NCI-H1417 treated with DMSO at 0.1 percent for 48 hours (cell line): ENCODE measurements at places on chromosomes 11 and 22.
A peak's percentile ranks its signal among the peaks of the same experiment; 100 is the strongest.

DNA sequence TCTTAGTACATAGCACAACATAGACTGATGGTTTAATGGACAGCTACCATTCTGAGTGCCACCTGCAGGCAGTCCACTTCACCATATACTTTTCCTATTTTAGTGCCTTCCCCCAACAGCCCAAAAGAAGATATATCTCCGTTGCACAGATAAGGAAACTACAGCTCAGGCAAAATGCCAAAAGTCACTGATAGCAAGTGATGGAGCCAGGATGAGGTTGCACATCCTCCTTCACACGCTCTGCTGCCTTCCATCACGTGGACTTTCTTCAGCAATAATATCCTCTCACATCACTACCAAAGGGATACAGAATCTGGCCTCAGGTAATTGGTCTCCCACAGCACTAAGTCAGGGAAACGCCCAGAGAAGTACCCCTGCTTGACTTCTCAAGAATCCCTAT is 7.5 kb downstream of the TCF20 start:
- no peak for DNase-seq

- DNase-seq, result no peak
These were observed 5.5 kb downstream of the PYGM start for GRCh38 chr11:64754124-64754918.

- DNase-seq, result no peak
These were observed at the start of gene SHANK3 for GRCh38 chr22:50672471-50673230. Gene SHANK3, plus strand, starts transcription at chr22:50672823.

DNA sequence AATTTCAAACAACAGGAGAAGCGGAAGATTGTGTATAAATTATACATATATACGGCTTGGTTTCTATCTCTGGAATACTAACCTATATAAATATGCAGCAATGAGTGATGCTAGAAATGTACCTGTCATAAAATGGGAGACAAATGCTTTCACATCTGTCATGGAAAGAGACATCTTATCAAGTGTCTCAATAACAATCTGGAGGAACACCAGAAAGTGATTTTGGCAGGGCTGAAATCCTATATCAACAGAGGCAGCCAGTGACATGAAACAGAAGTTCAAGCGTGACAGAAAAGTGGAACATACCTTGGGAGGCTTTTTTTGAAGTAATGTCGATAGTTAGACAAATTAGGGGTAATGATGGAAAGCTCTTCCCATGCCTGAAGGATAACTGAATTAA is 834.6 kb downstream of the JRKL start:
- DNase-seq, result no peak

DNA sequence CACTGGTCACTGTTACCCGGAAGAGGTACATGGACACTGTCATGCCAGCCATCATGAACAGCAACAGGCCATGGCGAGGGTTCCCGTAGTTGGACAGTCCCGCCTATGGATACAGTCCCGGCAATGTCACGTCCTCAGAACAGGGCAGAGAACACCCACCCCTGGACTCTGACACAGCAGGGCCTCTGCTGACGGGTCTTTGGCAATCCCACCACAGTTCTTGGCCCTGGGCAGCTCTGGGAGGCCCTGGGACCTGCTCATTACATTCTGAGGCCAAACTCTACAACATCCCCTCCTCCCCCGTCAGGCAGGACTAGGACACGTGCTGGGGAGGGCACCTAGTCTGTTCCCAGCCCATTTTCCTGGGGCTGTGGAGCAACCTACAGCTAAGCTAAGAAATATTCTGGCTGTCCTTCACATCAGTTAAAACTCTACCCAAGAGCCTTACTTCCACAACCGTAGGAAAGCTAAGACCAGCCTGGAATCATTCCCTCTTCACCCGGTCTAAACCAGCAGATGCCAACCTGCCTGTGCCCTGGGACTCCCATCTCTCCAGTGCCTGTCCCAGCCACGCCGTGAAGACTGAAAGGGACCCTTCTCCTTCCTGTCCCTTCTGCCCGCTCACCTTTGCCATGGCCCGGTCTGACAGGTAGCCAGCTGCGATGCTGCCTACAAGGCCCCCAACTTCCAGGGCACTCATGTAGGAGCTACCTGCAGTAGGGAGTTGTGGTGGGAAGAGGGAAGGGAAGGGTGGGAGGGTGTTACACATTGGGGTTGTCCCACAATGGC is 4.5 kb downstream of the SLC37A4 start:
- no peak for DNase-seq

DNA sequence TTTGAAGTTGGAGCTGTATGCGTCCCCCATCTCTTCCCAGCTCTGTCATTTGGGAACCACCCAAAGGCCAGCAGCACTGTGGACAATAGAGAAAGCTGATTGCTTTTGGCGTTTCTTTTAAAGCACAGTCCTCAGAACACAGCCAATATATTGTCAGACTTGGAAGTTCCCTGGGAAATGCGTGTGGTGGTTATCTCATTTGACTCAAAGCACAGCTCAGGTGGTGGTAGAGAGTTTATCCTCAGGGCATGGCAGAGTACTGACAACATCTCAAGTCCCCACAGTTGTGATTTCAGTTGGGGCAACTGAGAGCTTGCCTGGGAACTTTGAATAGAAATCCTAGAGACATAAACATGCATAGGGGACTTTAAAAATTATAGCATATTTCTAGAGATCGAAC is 601.3 kb downstream of the ETS1 start:
- no peak for DNase-seq

DNA sequence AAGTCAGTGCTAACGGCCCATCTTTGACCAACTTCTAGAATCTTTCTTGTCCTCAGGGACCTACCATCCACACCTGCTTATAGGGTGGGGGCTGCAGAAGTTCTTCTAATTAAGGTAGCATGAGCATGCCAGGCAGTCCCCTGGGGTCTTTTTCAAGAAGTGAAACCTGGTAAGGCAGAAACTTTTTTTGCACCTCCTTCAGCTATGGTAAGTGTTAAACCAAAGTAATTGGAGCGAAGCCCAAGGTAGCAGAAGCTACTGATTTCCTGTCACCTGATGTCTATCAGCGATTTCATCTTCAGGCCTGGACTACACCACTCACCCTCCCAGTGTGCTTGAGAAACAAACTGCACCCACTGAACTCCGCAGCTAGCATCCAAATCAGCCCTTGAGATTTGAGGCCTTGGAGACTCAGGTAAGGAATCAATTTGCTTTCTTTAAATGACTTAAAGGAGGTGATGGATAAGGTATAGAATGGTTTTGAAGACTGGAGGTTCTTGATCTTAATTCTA is at the start of gene MS4A1:
Gene MS4A1, plus strand, starts transcription at position 317 of the 512 bp plus-strand sequence. CDS start 6,528 bp downstream, outside the sequence.
- DNase-seq, result no peak

GRCh38 chr11:131886201-131886600 is 515.8 kb downstream of the NTM start:
- DNase-seq, result no peak

DNA sequence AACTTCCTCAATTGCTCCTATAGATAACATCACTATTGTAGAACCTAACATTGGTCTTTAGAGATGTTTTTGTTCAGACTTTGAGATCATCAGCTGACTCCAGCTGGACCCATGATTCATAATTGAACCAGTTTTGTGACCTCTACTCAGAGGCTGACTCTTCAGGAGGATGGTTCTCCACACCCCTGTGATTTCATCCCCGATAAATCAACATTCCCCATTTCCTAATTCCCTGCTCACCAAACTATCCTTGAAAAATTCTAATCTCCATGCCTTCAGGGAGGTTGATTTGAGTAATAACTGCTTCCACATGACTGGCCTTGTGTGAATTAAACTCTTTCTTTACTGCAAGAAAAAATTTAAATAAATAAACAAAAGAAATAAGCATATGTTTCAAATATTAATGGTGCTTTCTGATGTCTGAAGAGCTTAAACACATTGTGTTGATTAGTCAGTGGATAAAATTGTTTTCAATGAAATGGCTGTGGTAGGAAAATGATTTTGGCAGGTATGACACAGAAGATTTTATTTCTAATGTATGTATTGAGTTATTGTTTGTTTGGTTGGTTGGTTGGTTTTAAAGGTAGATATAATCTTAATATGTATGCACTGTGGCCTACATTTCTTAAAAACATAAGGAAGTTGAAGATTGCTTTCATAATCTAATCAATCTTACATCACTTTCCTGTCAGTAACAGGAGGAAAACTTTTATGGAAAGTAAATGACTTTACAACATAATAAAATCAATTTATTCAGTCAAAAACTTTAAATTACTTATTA is 427.9 kb upstream of the CCDC179 start:
- DNase-seq, result no peak

DNA sequence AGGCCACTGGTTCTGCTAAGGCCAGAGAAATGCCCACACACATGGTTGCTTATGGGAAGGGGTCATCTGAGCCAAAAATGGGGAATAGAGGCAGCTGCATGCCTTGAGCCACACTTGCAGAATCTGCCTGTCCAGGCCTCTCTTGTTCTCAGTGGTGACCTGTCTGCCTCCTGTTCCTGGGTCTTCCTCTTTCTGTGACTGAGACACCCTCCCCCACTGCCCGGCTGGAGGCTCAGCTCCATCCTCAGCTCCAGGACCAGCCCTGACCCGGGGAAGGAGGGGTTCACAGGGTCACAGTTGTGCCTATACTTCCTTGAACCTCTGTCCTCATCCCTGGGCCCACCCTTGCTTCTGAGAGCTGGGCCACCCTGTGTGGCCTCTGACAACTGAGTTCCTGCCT is 52.3 kb downstream of the CSF2RB start:
- no peak for DNase-seq

GRCh38 chr22:40396882-40397281 is 26.5 kb downstream of the SGSM3 start:
- peak; percentile 62 for DNase-seq

DNA sequence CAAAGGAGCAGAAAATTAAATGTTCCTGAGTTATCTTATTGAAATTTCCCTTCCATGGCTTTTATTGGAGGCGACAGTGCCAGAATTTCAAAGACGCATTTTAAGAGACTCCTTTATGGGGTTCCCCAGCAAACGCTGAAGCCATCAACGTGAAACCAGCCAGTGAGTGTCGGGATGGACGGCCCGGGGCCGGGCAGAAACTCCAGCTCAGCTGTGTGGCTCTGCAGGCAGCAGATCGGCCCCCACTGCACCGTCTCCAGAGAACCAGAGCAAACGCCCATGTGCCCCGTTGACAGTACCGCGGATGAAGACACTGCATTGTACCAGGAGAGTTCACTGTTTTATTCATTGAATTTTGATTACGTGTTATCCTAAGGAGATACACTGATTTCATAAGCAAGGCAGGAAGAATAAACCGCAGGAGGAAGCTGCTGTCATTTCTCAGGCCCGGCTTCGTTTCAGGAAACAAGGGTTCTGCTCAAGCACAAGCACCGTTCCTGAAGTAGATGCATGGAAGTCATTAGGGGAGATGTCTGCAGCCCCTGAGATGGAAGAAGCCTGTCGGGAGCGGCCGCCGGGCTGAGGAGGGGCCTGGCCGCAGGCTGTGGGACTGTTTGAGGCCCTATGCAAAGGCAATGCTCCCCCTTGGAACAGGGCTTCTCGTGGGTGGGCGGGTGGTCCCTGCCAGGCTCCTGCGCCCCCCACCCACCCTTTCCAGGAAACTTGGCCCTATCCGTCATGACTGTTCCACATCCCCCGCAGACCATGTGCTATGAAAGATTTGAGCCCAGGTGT is 639.7 kb downstream of the TBC1D22A start:
- no peak for DNase-seq

DNA sequence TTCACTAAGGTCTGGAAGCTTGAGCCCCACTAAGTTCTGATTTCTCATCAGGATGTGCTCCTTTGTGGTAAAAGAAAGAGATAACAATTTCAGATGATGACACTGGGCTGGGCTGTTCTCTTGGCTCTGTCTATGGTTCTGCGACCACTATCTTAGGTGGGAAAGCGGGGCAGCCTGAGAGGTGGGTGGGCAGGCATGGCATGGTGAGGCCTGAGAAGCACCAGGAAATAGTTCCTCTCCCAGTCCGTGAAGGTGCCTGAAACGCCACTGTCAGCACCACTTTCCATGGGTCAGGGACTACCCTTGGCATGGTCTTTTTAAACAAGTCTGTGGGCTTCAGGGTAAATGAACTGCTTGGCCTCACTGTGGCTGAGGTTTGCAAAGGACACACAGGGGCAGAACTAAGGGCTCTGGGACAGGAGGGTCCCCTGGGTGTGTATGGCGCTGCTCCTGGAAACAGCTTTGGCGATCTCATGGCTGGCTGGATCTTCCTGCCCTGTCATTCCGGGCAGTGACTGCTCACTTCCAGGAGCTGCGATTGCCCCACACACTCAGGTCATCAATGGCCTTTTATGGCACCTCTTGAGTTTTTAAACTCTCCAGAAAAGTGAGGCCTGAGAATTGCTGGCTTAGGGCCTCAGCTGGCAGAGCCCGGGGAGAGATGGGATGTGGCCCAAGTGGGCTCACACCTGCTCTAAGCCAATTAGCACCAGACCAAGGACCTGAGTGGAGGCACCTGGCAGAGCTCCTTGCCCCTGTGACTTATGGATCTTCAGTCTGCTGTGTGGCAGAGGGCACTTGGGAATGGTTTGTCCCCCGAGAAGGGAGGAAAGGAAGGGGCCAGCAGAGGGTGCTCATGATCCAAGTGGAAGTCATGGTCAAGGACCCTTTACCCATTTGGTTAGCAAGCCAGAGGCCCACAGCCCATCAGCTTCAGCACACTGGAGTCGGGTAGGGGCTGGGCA is 55.6 kb upstream of the LYVE1 start:
- DNase-seq, result no peak

- no peak for DNase-seq
These were observed 744.7 kb upstream of the CCDC179 start for GRCh38 chr11:23604966-23605365.

DNA sequence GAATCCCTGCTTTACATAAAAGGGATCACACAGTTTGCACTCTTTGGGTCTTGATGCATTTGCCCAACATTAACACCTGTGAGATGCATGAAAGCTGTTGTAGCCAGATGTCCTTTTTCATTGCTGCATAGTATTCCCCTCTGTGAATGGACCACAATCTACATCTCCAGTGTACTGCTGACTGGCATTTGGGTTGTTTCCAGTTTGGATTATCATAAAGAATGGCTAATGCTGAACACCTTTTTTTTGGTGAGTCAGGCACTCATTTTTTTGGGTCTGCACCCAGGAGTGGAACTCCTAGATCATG is 58.3 kb downstream of the PHF21B start:
- DNase-seq, result no peak

- no peak for DNase-seq
These were observed 8.4 kb downstream of the UCP3 start for GRCh38 chr11:74000307-74001133.

- DNase-seq, result no peak
These were observed 109.7 kb upstream of the RRM1 start for GRCh38 chr11:3984896-3985295.

DNA sequence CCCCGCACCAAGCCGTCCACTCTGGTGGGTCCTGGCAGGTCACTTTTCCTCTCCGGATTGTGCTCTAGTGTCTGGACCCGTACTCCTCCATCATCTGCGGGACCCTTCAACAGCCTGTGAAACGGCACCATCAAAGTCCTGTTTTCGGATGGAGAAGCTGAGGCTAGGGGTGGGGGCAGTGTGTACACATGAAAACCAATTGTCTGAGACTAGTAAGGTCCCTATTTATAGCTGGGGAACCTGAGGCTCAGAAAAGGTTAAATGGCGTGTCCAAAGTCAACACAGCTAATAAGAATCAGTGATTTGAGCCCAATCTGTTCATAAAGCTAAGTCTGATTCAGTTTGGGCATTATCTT is 668 bp upstream of the LRRC32 start:
- DNase-seq, result no peak

- DNase-seq, result no peak
These were observed 429.9 kb upstream of the CCDC90B start for GRCh38 chr11:83715927-83716535.

- DNase-seq, result no peak
These were observed 107.7 kb downstream of the CTTN start for GRCh38 chr11:70505761-70506657.

- no peak for DNase-seq
These were observed 78.1 kb upstream of the PRR5 start for GRCh38 chr22:44623771-44624510.
